ENCODE measurements at places on chromosomes 12 and 14. TPM values are rescaled to one million over a fixed set of nuclear protein-coding genes. Genes with fewer than 3 reads are reported as not detected.
A peak's percentile ranks its signal among the peaks of the same experiment; 100 is the strongest.

The AKAP3 gene
- total RNA-seq: 2.2 TPM

The CMA1 gene
- total RNA-seq: not detected

The C14orf93 gene
- 15.9 TPM for total RNA-seq

The MANSC1 gene
- 4.7 TPM for total RNA-seq

The RACGAP1 gene
- 16.5 TPM for total RNA-seq

The E2F7 gene
- total RNA-seq: 16.5 TPM

The GSC gene
- total RNA-seq: 9.4 TPM

The CPSF2 gene
- 38.9 TPM for total RNA-seq

The GZMB gene
- not detected for total RNA-seq

The SLC38A4 gene
- total RNA-seq: 1.2 TPM

The BDKRB1 gene
- total RNA-seq: 0.72 TPM

The SMAGP gene
- 13.6 TPM for total RNA-seq

The SLCO1C1 gene
- total RNA-seq: not detected

DNA sequence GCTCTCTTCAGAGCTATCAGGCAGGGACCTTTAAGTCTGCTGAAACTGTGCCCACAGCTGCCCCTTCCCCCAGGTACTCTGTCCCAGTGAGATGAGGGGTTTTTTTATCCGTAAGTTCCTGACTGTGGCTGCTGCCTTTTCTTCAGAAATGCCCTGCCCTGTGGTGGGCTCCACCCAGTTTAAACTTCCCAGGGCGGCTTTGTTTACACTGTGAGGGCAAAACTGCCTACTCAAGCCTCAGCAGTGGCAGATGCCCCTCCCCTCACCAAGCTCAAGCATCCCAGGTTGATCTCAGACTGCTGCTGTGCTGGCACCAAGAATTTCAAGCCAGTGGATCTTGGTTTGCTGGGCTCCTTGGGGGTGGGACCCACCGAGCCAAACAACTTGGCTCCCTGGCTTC lies 46.9 kb upstream of the SLC16A7 start:
- no peak for DNase-seq

DNA sequence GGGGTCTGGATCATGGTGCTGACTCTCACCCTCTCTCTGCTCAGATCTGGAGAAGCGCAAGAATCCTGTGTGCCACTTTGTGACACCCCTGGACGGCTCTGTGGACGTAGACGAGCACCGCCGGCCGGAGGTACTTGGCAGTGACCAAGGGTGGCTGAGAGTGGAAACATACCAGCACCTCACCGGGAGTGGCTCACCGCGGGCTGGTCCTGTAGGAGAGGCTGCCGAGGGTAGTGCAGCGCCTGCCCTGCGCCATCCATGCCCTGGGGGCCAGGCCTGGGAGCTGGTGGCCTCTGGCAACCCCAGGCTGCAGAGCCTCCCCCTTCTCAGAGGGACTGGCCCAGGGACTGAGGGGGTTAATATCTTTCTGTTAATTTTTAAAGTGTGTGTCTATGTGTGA lies 46.2 kb downstream of the IL31 start:
- DNase-seq: peak; percentile 56

DNA sequence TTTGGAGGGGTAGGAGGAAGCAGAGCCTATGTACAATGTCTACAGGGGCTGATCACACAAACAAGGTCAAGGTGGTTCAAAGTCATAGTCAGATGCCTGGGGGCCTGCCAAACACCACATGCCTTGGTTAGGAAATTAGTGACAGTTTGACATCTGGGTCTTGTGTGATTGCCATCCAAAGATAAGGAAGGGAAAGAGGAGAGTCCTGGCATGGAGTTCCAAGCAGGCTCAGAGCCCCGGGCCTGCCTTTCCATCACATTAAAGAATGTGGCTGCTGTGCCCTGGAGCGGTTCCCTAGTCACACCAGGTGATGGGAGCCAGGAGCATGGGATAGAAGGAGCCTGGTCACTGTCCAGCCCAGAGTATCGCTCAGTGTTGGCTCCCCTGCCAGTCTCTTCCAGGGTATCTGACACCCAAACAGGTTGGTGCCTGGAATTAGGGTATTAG lies 53.6 kb upstream of the BCL2L14 start:
- peak; percentile 50 for DNase-seq

- no peak for DNase-seq
These were observed 712.6 kb downstream of the SLC16A7 start for GRCh38 chr12:60308366-60308991.

GRCh38 chr12:116689979-116690744 lies 47.7 kb downstream of the SPRING1 start:
- no peak for DNase-seq

DNA sequence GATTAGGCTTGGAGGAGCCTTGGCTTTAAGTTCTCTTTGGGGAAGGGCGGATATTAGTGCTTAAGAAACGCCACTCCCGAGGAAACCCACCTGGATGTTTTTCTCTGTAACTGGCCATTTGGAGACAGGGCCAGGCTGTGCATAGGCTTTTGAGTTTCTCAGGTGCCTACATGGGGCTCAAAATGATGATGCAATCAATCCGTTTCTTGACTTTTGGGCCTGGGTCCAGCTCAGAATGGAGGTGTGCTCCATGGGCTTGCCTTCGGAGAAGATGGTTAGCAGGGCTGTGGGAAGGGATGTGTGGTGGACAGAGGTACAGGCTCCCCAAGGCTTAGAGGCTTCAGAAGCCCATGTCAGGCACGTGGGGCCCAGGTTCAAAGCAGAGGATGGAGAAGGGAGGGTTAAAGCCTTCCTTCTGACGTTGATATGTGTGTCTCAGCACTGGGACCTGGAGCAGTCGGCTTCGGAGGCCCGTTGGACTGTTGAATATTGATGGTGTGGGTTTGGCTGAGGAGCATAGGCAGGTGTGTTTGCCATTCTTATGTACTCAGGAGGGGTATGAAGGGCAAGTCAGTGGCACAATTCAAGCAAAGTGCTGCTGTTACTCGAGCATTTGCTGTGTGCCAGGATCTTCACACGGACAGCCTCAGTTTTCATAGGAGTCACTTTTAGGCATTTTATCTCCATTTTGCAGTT lies 82.8 kb downstream of the SLC25A47 start:
- no peak for DNase-seq

- no peak for DNase-seq
These were observed 116.0 kb downstream of the TTC6 start for GRCh38 chr14:37711356-37711830.

- DNase-seq: no peak
These were observed at the start of gene OR4Q3 for GRCh38 chr14:19743256-19743655. Gene OR4Q3 (plus strand): TSS chr14:19743571.

DNA sequence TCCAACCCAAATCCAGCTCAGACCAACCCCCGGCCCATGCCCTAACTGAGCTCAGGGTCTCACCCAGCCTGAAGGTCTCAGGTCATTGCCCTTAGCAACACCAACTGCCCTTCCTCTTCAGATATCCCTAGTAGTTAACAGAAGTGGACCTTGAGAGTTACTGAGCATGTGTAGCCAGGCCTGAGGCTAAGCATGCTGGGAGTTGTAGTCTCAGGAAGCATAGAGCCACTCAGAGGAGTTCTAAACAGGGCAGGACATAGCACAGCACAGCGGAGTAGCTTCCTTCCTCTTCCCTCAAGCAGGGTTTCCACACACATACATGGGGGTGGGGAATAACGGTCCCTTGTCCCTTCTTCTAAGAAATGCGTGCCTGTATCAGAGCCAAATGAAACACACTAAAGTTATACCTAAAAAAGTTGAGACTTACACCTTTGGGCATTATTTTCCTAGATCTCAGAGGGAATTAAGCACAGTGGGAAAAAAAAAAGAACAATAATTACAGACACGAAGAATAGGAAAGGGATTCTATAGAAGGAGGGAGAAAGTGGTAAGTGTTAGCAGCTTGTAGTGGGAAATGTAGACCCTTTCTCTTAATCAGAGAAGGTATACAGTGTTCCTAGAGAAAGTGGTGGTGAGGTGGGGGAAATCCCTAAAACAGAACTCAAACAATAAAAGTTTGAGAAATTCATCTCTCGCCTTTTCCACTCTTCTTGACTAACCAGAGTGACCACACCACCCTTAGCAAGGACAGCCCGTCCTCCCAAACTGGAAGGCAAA lies 4.4 kb downstream of the KMT2D start:
- DNase-seq: peak; percentile 97

DNA sequence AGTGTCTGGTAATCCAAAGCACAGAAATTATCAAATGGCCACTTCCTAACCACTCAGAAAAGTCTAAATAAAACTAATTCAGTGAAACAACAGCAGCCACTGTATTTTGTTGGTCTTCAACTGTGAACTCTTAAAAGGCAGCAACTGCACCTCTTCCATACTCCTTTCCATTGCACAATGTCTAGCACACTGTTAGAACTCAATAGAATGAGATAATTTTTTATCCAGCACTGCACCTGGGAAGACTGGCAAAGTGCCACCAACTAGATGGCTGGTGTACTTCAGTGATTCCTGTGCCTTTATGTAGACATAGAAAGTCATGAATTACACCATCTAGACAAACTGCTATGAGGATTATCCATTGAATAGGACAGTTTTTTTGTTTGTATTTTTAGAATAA lies 26.2 kb downstream of the LGR5 start:
- no peak for DNase-seq

DNA sequence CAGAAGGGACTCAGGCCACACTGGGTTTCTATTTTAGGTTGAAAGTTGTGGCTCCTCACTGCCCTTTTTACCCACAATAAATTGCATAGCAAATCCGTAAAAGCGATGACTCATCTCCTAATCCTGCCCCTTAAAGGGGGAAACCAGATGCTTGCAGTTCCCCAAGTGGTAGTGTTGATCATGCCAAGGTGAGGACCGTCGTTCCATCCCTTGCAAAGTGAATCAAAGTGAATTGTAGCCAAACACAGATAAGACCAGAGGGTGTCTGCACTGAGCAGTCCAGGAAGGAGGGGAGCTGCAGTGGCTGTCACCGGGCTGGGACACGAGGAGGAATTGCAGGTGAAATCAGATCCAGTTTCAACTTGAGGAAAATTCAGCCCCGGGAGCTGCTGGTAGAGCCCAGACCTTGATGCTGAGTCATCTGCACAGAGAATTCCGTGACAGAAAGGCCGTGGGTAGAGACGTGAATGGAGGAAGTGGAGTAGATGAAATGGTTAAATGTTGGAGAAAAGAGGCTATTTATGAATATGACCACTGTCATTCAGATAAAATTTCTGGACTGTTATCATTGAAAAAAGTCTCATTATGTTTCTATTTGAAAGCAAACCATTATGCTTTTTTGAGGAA lies 44.2 kb upstream of the MMP17 start:
- DNase-seq: peak; percentile 96

DNA sequence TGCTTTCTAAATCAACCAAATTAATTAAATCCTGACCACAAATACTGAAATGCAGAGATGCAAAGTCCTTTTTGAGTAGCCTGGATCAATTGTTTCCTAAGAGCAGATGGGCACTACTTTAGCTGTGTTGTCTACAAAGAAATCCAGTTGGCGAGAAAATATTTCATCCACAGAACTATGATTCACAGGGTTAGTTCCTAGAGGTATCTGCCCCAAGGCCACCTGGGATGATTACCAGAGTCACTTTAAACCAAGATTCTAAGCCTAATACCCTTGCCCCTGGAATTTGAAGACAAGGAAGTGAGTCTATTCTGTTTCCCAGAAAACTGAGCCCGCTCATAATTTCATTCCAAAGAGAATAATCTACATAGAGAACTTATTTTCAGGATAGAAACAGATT lies 198.4 kb downstream of the PPM1H start:
- no peak for DNase-seq

DNA sequence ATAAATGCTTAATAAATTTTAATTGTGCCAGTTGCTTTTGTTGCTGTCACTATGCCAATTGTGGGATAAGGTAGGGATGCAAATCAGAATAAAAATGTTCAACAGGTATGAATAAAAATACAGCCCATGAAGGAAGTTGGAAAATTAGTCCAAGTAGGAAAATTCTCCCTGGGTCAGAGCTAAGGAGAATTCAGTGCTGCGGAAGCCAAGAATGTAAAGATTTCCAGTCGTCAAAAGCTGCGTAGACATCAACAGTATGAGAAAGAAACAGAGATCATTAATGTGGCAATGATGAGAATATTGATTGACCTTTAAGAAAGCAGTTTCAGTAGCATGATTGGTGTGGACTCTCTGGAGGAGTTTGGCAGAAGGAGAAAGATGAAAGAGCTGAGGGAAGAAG lies 87.9 kb downstream of the PLEKHA5 start:
- no peak for DNase-seq

- no peak for DNase-seq
These were observed 3.5 kb upstream of the NID2 start for GRCh38 chr14:52072266-52072780.

- DNase-seq: no peak
These were observed 772.2 kb downstream of the LRFN5 start for GRCh38 chr14:42378880-42379279.

- DNase-seq: peak; percentile 73
These were observed 51.2 kb downstream of the SLC2A13 start for GRCh38 chr12:40054555-40055227.

- DNase-seq: no peak
These were observed 2.0 kb upstream of the ACTN1 start for GRCh38 chr14:68981139-68981538.

- DNase-seq: no peak
These were observed 201.2 kb downstream of the ESR2 start for GRCh38 chr14:64092940-64093339.

DNA sequence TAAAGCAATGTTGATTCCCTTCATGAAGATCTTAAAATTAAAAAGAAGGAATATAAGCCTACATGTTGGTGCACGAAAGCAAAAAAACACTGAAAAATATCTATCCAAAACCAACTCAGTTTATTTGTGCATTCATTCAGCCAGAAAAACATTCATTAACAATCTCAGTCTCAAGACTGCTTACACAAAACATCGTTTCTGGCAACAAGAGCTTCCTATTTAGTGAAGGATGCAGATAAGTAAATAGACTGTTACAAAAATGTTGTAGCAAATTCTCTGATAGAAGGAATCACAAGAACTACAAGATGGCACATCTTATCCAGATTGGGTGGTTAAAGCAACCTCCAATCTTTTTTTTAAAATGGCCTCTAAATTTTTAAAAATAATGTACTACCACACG lies 69.7 kb upstream of the DCN start:
- DNase-seq: no peak

DNA sequence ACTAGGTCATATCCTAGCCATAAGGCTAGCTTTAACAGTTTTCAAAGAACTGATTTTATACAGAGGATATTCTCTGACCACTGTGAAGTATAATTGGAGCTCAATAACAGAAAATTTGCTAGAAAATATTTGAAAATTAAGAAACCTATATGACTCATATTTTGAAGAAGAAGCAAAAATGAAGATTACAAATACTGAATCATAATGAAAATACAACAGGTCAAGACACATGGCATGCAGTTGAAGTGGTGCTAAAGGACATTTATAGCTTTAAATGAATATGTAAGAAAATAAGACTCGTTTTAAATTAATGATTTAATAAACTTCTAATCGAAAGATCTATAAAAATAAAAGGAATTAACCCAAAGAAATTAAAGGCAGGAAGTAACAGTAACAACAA lies 1234.6 kb downstream of the SLC16A7 start:
- no peak for DNase-seq

DNA sequence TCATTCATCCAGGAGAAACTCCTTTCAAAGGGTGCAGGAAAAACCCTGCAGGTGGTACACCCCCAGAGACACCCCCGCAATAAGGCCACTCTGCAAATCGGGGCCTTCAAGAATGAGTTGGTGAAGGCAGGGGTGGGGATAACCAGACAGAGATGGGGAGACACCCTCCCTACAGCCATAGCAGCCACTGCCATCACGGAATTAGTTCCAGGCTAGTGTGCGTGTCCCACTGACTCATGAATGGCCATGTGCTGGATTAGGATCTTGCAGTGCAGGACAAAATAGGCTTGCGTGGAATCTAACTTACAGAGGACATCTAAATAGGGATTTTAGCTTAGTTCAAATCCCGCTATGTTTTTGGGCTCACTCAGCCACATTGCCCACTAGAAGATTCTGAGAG lies 37.8 kb downstream of the SPRING1 start:
- no peak for DNase-seq

All from osteoblast (primary cell).